T-helper 17 cell (primary cell): ENCODE measurements at places on chromosomes 7 and 10.

GRCh38 chr7:158607563-158607962 is 19.9 kb upstream of the PTPRN2 start:
- DNase-seq = no peak

GRCh38 chr10:110337906-110338305 is 33.2 kb upstream of the SMNDC1 start:
- no peak for DNase-seq

GRCh38 chr7:36777855-36778254 is 53.6 kb upstream of the AOAH start:
- DNase-seq = no peak

DNA sequence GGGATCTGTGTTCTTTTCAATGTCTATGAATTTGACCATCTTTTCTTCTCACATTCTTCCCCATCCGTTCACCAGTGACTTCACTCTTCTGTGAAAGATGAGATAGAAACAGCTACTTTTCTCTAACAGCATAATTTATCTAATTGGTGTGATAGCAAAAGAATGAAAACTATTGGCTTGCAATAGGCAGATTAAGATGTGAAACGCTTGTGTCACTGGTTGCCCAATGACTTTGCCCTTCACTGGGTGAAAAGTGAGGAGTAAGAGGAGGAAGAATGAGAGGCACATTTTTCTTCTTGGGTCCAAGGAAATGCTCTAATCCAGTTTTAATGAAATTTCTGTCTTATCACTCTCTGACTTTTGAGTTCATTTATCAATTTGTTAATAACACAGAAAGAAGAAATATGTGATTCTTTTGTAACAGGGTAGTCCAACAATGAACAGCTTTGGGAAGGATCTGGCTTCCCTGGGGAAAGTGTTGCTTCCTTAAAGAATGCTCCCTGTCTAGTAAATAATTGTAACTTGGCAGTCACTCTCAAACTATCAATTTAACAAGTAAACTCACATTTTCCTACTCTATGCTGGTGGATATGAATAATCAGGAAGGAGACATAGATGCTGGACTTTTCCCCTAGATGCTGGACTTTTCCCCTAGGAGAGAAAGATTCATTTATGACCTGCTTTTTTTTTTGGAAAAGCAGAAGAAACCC is 35.1 kb downstream of the BET1 start:
- no peak for DNase-seq

- DNase-seq = no peak
These were observed 17.0 kb downstream of the ITIH5 start for GRCh38 chr10:7649673-7650300.

DNA sequence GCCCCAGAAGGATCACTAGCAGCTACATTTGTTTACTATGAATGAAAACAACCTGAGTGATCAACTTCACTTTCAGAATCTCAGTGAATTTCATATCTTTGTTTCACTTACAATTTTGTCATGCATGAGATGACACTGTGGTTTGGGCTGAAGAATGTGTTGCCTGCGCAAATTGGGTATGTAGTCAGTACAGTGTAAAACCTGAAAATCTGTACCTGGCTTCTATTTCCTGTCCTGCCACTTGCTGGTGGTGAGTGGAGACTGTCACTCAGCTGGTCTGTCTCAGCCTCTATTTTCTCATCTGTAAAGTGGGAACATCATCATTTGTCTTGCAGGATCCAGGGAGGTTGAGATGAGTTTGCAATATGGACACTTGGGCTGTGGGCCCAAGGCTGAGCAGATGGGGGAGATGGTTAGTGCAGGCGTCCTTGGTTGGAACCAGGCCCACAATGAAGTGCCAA is 118.0 kb downstream of the WDFY4 start:
- no peak for DNase-seq
